NCI-H774 (cell line): ENCODE measurements at places on chromosomes 3 and 15.

DNA sequence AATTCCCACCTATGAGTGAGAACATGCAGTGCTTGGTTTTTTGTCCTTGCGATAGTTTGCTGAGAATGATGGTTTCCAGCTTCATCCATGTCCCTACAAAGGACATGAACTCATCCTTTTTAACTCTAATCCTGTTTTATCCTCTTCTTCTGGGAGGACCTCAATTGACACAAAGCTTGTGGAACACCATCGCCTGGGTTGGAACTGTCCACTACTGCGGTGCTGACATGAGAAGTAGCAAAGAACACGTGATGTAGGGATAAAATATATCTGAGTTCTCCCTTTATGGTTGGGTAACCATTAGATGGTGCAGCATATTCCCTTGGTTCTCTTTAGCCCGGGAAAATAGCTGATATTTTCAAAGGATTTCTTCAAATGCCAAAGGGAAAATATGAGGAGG lies 105.3 kb upstream of the TOPAZ1 start:
- DNase-seq: no peak

DNA sequence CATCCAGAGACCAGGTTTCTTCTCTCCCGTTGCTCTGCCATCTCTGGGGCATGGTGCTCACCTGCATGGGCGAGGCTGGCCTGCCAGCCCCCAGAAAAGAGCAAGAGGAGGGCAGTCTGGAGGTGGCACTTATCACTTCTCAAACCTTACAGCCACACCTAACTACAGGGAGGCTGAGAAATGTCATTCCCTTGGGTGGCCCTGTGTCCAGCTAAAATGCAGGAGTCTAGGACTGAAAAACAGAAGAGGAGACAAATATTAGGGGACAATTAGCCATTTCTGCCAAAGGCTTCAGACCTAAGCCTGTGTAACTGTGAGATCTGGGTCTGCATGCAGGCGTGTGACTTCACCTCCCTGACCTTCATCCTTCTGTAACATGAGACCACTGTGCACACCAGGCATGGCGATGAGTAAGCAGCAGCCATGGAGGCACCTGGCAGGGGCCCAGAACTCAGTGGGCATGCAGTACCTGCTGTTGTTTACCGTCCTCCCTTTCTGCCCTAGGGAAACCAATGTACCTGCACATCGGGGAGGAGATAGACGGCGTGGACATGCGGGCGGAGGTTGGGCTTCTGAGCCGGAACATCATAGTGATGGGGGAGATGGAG lies 83.4 kb downstream of the MESD start:
- DNase-seq: peak; percentile 27

- no peak for DNase-seq
Observed at GRCh38 chr3:47324278-47324865, 41.6 kb downstream of the KLHL18 start.

DNA sequence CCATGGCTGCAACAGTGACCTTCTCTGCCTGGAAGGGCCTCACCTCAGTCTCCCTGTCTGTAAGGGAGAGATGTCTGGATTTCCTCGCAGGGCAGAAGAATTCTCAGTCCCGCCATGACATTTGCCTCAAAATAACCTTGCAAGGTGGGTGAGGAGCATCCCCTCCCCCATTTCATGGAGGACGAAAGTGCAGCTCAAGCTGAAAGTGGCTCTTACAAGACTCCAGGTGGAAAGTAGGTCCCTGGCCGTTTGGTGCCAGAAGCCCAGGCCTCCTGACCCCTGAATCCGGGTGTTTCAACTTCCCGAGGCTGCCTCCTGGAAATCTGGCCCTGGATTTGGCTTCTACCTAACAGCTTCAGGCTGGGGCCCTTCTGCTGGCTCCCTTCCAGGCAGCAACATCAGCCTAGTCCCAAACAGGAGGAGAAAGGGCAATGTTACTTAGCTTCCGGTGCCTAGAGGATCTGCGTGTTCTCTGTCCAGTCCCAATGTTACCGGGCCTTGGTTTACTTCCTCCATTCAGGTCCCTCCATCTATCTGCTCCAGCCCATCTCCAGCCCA lies 769 bp upstream of the CSPG4 start:
- no peak for DNase-seq

- DNase-seq: no peak
Observed at GRCh38 chr3:18092726-18093125, 332.4 kb downstream of the SATB1 start.
